Progenitor cell of endocrine pancreas (in vitro differentiated cells): ENCODE measurements at places on chromosomes 12 and 14.

- no peak overlapping the region for H3K4me3 ChIP-seq
- H3K36me3 ChIP-seq = peaks cover 2% of the 10 kb centered on the region
- H3K27ac ChIP-seq = no peak overlapping the region
- H3K27me3 ChIP-seq = no peaks in the 10 kb centered on the region
- no peak for DNase-seq
Observed at GRCh38 chr14:105871590-105871989, 345.2 kb downstream of the TMEM121 start.

GRCh38 chr14:67962215-67962644 lies 142.7 kb downstream of the RAD51B start:
- no peak for DNase-seq
- peaks cover 8% of the 10 kb centered on the region for H3K36me3 ChIP-seq
- no peak overlapping the region for H3K4me3 ChIP-seq
- no peaks in the 10 kb centered on the region for H3K27me3 ChIP-seq
- H3K27ac ChIP-seq = peak overlapping the region; percentile 21
- peaks cover 41% of the 10 kb centered on the region for H3K4me1 ChIP-seq

GRCh38 chr12:63930971-63931370 lies 86.5 kb downstream of the SRGAP1 start:
- no peak for DNase-seq
- peaks cover 3% of the 10 kb centered on the region for H3K4me1 ChIP-seq
- H3K36me3 ChIP-seq = no peaks in the 10 kb centered on the region
- H3K4me3 ChIP-seq = no peak overlapping the region
- H3K27ac ChIP-seq = no peak overlapping the region

DNA sequence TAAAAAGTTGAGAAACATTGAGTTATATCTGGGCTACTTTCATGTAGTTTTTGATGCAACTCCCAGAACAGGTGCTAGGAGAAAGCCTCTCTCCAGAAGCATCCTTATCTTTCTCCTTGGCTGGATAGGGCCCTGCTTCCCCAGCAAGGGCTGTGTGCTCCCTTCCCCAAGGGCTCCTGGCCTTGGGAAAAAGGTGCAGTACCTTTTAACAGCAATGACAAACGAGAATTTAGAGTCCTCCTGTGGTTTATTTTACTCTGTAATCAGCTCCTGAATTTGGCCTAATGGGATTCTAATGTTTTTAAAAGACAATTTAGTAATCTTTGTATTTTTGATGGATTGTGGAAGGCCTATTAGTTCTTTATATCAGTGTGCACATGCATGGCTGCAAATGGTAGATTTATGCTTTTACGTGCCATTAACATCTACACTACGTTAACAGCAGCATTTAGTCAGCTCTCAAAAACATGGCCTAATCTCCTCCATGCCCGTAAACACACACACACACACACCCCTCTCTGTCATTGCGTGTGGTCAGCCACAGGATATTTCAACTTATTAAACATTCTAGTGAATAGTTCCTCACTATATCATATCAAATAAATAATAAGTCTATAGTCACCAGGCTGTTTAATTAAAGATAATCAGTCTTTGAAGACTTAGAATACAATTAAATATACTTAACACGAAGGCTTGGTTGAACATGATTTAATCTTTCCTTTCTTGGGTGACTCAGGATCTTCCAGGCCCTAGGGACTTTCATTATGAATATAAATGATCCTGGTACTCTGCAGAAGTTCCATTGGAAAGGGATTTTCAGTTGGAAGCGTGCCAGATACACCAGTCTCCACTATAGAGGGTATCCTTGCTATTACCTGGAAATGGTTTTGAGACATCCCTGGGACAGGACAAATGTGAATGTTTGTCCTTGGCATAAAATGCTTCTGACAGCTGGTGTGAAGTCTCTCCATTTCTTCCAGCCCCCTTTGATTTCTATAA lies 181.4 kb upstream of the PWP1 start:
- H3K36me3 ChIP-seq = no peaks in the 10 kb centered on the region
- H3K4me1 ChIP-seq = no peaks in the 10 kb centered on the region
- no peak overlapping the region for H3K27ac ChIP-seq
- DNase-seq = no peak
- peaks cover 35% of the 10 kb centered on the region for H3K27me3 ChIP-seq
- H3K4me3 ChIP-seq = no peak overlapping the region
